ENCODE measurements at places on chromosomes 7 and 10.

- no peak overlapping the region for H3K4me3 ChIP-seq
- H3K27ac ChIP-seq, result no peak overlapping the region
- H3K4me1 ChIP-seq, result no peaks in the 10 kb centered on the region
- H3K27me3 ChIP-seq, result no peaks in the 10 kb centered on the region
Observed at GRCh38 chr10:112275512-112276245, 7.5 kb upstream of the TECTB start.

DNA sequence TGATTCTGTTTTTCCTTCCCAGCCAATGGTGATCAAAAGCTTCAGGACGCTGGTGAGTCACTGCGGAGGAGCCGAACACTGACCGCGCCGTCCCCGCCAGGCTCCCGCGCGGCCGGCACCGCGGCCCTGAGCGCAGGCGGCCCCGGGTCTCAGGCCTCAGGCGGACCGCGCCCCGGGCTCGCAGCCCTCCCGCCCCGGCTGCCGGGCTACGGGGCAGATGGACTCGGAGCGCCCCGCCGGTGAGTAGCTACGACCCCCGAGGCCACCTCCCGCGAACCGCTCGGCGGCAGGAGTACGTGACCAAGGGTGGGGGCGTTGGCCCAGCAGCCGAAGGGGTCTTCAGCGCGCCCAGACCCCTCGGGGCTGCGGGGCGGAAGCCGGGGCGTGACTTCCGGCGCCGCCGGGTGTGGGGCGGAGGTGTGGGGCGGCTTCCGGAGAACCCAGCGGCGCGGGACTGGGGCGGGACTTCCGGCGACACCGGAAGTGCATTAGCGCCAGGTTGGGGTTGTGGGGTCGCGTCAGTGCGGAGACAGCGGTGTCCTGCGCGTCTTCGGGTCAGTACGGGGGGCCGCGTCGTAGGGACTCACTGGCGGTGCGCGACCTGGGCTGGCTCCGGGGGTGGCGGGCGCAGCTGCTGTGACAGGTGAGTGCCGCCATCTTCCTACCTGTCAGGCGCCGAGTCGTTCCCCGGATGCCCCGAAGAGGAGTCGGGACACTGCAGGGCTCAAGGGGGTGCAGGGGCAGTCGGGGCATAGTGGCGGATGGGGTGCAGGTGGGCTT, at the start of gene WDR37:
Gene WDR37, plus strand, starts transcription at position 60 of the 780 bp plus-strand sequence. CDS start 15,771 bp downstream, outside the sequence.
- H3K36me3 ChIP-seq, result peaks cover 19% of the 10 kb centered on the region
- no peaks in the 10 kb centered on the region for H3K4me1 ChIP-seq
- peak within 1 kb of the TSS; percentile 100 for H3K4me3 ChIP-seq

DNA sequence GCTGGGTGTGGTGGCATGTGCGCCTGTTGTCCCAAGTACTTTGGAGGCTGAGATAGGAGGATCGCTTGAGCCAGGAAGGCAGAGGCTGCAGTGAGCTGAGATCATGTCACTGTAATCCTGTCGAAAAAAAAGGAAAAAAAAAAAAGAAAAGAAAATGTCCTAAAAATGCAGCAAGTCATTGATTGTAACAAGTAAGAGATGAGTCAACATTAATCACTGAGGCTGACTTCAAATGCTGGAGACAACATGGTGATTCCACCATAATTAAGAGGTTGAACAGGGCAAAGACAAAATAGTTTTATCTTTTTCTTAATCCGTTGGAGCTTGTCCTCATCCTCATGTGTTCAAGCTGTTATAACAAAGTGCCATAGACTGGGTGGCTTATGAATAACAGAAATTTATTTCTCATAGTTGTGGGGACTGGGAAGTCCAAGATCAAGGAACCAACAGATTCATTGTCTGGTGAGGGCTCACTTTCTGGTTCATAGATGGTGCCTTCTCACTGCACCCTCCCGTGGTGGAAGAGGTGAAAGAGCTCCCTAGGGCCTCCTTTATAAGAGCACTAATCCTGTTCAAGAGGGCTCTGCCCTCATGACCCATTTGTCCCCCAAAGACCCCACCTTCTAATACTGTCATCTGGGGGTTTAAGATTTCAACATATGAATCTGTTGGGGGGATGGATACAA, 60.3 kb downstream of the TBXAS1 start:
- H3K27ac ChIP-seq, result no peak overlapping the region
- H3K36me3 ChIP-seq, result no peaks in the 10 kb centered on the region
- no peaks in the 10 kb centered on the region for H3K27me3 ChIP-seq
- DNase-seq, result no peak
- H3K4me1 ChIP-seq, result no peaks in the 10 kb centered on the region

DNA sequence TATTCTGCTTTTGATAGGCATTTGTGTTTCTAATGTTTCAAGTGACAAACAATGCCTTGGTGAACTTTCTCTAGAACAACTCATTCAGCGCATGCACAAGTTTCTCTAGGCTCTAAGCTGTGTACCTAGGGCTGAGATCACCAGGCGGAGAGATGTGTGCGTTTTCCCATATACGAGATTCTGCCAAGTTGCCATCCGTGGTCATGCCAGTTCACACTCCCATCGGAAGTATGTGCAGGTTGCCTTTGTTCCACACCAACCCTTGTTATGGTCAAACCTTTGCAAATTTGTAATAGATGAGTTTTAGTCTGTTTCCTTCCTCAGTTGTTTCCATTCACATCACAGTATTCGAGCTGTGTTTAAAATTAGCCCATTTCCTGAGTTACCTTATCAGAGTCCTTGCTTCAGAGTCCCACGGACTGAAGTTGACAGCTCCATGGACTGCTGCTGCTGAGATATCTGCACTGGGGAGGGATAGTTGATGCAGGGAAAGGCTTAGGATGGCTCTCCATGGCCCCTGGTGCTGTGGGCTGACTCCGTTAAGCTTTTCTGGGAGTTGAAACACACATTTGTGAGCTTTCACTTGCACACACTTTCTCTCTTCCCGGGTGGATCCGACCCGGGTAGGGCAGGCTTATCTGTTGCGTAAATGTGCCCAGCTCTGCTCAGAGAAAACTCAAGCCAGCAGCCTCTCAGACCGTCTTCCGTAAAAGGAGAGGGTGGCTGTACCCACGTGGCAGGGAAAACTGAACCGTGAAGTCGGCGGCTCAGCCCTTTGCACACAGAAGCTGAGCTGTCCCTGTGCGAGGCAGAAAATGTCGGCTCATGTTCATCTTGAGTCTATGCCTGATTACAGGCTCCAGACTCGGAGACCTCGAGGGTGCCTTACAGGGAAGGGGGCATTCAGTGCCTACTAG, 49.4 kb downstream of the HK1 start:
- H3K27ac ChIP-seq, result peak overlapping the region; percentile 90
- DNase-seq, result peak; percentile 91
- no peaks in the 10 kb centered on the region for H3K27me3 ChIP-seq
- H3K4me1 ChIP-seq, result peaks cover 89% of the 10 kb centered on the region
- H3K4me3 ChIP-seq, result no peak overlapping the region
- no peaks in the 10 kb centered on the region for H3K36me3 ChIP-seq

DNA sequence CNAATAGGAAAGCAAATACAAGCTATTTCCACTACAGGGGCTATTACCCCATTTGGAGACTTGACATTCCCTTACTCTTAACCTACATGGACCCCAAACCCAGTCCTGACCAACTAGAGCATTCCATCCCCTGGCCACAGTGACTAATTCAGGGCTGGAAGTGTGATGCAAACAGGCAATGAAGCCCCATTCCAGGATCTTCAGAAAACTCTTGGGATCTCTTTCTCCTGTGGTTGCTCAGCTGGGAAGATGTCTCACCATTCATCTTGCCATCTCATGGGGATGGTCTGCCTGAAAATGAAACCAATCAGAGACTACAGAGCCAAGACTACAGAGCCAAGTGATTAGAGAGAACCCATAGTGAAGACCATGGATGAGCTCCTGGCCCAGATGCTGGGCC, 206.2 kb downstream of the ZNF365 start:
- no peaks in the 10 kb centered on the region for H3K36me3 ChIP-seq
- no peak overlapping the region for H3K27ac ChIP-seq
- no peaks in the 10 kb centered on the region for H3K27me3 ChIP-seq

DNA sequence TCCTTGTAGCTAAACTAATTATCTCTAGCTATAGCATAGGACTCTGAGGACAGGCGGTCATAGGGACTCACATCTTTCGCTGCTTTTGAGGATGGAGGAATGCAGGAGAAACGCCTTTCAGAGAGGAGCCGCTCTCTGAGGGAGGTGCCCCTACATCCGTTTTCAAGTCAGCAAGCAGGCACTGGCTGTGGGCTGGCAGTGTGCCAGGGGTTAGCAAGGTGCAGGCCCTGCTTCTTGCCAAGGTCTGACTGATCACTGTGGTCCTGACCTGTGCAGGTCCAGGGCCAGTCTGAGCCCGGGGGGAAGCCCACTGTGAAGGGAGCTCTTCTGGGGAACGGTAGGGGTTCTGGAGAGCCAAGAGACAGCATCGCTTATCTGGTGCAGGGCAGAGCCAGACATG, 89.4 kb downstream of the SH3PXD2A start:
- H3K27ac ChIP-seq, result no peak overlapping the region
- no peaks in the 10 kb centered on the region for H3K36me3 ChIP-seq
- DNase-seq, result no peak
- peaks cover 44% of the 10 kb centered on the region for H3K4me1 ChIP-seq

DNA sequence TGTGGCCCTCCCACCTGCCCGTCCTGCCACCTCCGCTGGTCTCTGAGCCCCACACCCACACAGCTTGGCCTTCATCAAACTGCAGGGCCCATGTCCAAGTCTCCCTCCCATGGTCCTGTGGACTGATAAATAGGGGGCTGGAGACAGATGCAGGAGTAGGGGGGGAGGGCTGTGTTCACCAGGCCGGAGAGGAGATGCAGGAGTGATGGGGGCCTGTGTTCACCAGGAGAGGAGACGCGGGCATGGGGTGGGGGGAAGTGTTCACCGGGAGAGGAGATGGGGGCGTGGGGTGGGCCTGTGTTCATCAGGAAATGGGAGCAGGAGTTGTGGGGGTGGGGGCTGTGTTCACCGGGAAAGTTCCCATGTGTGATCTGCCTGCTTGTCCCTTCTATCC, 37.0 kb downstream of the JAKMIP3 start:
- no peaks in the 10 kb centered on the region for H3K27me3 ChIP-seq
- no peak overlapping the region for H3K4me3 ChIP-seq
- DNase-seq, result peak; percentile 28
- no peaks in the 10 kb centered on the region for H3K4me1 ChIP-seq
